ENCODE measurements at places on chromosomes 2 and 18. TPM values are rescaled to one million over a fixed set of nuclear protein-coding genes. Genes with fewer than 3 reads are reported as not detected.

SLC4A3 gene
- total RNA-seq: 426 TPM

PPP1CB gene
- 461 TPM for total RNA-seq

GPR45 gene
- not detected for total RNA-seq

MC4R gene
- total RNA-seq: not detected

ITM2C gene
- 25.5 TPM for total RNA-seq

TMEM178A gene
- total RNA-seq: 3.6 TPM

PTPRN gene
- 0.11 TPM for total RNA-seq

R3HDM1 gene
- 17.8 TPM for total RNA-seq

THUMPD2 gene
- total RNA-seq: 5.9 TPM

TLX2 gene
- total RNA-seq: not detected

FRZB gene
- total RNA-seq: 2.2 TPM

MYO5B gene
- 0.44 TPM for total RNA-seq

TWIST2 gene
- 2.7 TPM for total RNA-seq

GAREM1 gene
- total RNA-seq: 8.6 TPM

BCL2 gene
- 7.3 TPM for total RNA-seq

DNA sequence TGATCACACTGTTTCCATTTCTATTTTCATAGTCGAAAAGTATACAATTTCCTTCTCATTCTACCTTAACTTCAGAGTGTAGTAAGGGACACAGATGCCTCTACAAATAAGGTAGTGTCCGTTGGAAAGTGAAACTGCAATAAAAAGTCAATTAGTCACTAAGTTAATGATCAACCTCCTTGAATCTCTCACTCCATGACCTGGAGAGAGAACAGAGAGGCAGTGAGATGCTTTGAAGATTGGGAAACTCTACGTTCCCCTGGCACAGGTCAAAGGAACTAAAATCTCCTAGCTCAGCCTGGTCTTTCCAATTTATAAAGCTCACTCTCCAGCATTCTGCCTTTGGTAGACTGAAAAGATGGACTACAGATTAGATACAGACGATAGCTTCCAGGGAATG is 153.8 kb upstream of the ACAA2 start:
- no peak for DNase-seq

DNA sequence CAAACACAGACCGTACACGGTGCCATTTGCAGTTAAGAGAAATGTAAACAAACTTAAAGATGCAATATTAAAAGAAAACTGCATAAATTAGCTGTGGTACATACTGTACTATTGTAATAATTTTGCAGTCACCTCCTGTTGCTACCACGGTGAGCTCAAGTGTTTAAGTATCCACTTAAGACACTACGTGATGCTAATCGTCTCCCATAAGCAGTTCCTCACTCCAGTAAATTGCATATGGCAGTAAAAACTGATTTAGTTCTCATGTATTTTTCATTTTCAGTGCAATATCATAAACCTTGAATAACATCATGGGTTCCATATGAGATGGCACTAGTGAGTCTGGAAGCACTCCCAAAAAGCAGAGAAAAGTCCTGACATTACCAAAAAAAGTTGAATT is 14.4 kb downstream of the CLEC4F start:
- DNase-seq: no peak

GRCh38 chr2:240919161-240919781 is 13.1 kb downstream of the CROCC2 start:
- peak; percentile 12 for DNase-seq

DNA sequence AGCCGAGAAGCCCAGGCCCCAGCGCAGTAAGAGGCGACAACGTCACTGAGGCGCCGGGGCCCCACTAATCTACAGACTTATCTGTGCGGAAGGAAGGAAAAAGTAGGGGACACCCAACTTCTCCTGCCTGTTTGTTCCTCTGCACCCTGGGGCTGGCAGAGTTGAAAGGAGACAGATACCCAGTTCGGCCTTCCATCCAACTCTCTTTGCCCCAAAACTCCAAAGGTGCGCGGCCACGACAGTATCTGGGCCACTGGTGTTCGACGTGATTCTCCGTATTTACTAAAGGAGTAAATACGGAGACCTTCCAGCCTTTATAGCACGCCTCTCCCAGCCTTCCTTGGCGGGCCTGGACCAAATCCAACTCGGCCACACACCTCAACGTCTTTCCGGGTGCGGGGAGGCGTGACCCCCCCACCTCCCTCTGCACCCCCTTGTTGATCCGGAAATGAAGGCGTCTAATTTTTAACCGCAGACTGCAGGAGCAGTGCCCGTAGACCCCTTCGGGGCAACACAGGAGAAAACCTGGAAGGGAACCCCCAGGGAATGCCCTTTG is 1.6 kb downstream of the SMAD7 start:
- no peak for DNase-seq

- DNase-seq: no peak
These were observed 238.8 kb upstream of the GCFC2 start for GRCh38 chr2:75949385-75950030.

- DNase-seq: no peak
These were observed 48.2 kb upstream of the FOXI3 start for GRCh38 chr2:88500691-88501090.

DNA sequence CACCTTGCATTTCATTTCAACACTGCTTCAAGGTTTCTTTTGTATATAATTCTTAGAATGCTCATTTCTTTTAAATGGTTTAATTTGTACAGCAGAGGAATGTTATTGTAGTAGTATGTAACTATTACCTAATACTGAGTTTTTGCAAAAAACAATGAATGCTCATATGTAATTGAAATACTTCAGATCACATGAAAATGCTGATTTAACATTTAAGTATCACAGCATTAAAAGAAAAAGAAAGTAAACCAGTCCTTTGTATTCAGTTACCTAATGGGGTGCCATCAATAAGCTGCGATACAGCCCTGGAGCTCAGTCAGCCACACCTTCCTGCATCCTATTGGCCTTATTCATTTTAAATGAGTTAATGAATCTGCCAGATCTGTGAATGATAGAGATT is 45.3 kb upstream of the ITM2C start:
- no peak for DNase-seq

DNA sequence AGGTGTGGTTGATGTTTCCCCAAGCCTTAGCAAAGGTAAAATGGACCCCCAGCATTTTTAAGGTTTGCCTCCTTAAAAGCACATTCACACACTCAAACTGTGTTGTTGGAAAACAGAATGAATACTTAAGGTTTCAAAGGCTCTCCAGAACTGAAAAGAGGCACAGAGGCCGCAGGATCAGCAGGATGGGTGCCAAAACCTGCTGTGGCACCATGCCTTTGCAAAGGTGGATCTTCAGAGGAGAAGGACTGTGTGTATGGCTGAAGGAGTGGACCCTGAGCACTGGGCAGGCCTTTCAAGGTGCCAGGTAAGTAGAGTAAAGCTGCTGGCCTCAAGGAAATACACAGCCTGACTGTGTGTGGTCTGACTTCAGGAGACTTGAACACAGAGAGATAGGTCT is 127.3 kb downstream of the XRCC5 start:
- DNase-seq: no peak

GRCh38 chr2:32450851-32451250 is 94.0 kb downstream of the BIRC6 start:
- no peak for DNase-seq

GRCh38 chr18:13446024-13446423 is 227.5 kb downstream of the LDLRAD4 start:
- DNase-seq: no peak

DNA sequence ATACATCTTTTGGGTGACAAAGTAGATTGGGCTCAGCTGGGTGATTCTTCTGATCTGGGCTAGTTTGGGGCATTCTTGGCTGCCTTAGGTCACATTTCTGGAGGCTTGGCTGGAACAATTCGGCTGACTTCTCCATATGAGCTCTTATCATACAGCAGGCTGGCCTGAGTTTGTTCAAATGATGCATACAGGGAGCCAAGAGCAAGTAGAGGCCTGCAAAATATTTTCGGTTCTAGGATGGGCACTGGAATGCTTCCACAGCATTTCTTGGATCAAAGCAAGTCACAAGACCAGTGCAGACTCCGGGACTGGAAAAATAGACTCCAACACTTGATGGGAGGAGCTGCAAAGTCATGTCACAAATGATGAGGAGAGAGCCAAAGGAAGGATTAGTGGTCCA is 98.4 kb downstream of the SCG2 start:
- DNase-seq: no peak

- no peak for DNase-seq
These were observed 608.3 kb downstream of the ERBB4 start for GRCh38 chr2:211930331-211930730.

GRCh38 chr2:118672571-118673158 is 174.8 kb downstream of the EN1 start:
- no peak for DNase-seq

DNA sequence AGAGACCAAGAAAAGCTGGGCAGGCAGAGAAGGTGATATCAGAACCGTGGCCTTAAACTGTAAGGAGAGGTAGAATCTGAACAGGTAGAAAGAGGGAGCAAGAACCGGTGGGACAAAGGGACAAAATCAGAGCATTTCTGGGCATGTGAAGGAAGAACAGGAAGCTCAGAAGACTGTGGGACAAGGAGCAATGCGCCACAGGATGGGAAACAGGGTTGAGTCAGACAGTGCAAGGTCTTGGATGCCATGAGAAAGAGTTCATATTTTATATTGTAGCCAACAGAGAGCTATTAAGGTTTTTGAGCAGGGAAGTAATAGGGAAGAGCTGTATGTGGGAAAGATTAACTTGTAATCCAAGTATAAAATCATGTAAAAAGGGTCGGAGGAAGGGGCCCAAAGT is 106.4 kb upstream of the UGP2 start:
- no peak for DNase-seq

DNA sequence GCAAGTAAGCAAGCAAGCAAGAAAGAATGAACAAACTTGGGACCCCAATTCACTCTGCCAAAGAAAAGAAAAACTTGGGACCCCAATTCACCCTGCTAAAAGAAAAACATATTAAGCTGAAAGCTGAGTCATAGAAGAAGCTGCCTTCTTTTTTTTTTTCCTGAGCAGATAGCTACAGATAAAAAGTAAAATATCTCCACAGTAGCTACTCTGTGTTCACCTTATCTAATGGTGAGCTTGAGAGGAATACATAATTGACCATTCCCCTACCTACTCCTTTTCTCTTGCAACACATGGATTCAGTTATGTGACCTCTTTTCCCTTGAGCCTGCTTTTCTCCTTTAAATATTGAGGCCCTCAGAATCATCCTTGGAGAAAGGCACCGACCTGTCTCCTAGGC is 63.0 kb downstream of the MCFD2 start:
- no peak for DNase-seq

DNA sequence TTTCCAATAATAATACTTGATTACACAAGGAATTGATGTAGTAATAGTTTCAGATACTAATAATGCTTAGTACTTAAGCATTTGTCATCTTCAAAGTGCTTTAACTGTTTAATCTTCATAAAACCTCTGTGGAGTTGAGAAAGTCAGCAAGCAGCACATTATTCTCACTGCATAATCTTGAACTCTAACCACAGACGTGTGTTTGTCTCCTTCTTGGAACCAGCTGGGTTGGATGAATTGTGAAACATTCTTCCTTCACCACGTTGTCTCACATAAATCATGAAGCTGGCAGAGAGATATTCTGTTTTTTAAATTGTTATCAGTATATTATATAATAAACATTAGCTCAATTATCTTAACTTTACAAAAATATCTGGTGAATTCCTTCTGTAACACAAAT is 55.1 kb upstream of the LDAH start:
- no peak for DNase-seq

DNA sequence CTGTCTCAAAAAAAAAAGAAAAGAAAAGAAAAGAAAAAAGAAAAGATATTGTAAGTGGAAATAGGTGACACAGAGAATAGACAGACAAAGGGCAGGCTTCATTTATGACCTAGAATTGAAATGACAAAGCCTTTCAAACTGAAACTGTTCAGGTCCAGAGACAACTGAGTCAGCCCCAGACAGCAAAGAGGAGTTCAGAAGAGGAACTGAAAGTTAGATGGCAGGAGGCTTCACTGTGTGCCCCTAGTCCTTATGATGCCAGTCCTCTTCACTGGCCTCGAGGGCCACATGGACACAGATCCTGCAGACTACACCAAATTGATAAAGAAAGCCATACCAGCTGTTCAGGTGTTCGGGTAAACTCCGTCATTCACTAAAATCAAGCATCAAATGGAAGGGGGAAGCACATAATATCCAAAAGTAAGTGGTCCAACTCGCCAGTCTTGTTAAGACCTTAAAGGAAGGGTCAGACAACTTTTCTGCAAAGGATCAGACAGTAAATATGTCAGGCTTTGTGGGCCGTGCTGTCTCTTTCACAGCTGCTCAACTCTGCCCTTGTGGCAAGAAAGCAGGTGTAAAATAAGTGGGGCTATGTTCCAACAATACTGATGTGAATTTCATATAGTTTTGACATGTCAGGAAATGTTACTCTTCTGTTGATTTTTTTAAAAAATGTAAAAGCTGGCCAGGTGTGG is 231.9 kb upstream of the MGAT5 start:
- no peak for DNase-seq

DNA sequence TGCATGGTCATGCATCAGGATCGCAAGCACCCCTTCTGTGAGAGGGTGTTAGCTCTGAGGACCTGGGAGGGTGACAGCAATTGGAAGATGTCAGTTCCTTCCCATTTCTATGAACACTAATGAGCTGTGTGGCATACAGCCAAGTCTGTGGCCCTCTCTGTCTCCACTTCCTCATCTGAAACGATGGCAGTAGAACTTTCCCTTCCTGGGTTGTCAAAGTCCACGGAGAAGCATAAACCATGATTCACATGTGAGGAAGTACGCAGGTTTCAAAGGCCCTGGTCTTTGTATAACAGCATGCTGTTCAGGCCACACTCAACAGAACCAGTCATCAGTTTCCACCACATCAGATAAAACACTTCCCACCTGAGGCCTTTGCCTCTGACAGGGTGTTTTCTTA is 167.4 kb upstream of the RAB6C start:
- peak; percentile 33 for DNase-seq

DNA sequence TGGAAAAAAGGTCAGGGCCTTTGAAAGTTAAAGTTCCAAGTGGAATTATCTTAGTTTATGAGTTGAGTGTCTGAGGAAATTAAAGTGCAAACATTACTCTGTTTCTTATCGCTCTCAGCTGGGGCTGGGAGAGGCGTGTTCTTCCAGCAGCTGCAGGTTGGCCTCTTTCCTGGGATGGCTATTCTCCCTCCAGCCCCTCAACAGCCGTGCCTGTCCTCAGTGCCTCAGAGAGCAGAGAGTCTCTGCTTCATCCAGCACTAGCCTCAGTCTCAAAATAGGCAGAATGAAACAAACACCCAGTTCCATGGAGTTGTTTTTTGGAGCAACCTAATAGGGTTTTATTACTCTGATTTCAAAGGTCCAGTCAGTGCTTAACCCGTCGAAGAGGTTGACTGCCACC is 298.1 kb downstream of the GALR1 start:
- peak; percentile 64 for DNase-seq

- DNase-seq: no peak
These were observed 37.5 kb downstream of the ITGB1BP1 start for GRCh38 chr2:9385841-9386240.

GRCh38 chr2:215969131-215969841 is 44.1 kb downstream of the MREG start:
- no peak for DNase-seq

DNA sequence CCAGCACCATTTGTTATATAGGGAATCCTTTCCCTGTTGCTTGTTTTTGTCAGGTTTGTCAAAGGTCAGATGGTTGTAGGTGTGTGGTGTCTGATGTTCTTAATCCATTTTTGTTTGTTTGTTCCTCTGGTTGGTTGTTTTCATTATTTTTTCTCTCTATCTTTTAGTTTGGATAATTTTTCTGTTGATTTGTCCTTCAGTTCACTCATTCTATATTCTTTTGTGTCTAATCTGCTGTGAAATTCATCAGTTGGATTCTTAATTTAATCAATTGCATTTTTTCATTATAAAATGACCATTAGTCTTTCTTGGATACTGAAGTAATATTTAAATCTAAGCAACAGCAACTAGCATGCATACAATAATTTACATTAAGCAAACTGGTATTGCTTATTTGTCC is 206.7 kb upstream of the TRIB2 start:
- no peak for DNase-seq

- DNase-seq: no peak
These were observed 228.2 kb downstream of the CCDC178 start for GRCh38 chr18:33212363-33212762.

All from left ventricle myocardium inferior (tissue), 1 donor.